OCI-LY7 (cell line): ENCODE measurements at places on chromosomes 7 and 10. TPM values are rescaled to one million over a fixed set of nuclear protein-coding genes. Genes with fewer than 3 reads are reported as not detected.

- DNase-seq = no peak
Measured at GRCh38 chr7:79386688-79387422, 66.6 kb downstream of the MAGI2 start.

DNA sequence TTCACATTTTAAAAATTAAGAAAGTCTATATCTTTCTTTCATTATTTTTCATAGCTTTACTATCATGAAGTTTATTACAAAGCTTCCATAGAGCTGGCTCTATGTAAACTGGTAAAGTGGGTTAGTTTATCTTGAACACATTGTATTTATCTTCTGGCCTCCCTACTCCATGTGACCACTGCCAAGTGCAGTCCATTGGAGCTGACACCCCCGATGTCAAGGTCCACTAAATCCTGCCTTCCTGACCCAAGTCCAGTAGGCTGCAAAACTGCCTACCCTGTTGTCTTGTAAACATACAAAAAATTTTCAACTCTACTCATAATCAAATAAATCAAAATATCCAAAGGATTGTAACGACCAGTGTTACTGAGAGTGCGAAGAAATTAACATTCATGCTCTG is 10.2 kb downstream of the DNAJC12 start:
- DNase-seq = no peak

Gene OR2A5
- total RNA-seq = not detected in 2 replicates

Gene CALHM3
- total RNA-seq = not detected in 2 replicates
